ENCODE measurements at places on chromosomes 12 and 14.

DNA sequence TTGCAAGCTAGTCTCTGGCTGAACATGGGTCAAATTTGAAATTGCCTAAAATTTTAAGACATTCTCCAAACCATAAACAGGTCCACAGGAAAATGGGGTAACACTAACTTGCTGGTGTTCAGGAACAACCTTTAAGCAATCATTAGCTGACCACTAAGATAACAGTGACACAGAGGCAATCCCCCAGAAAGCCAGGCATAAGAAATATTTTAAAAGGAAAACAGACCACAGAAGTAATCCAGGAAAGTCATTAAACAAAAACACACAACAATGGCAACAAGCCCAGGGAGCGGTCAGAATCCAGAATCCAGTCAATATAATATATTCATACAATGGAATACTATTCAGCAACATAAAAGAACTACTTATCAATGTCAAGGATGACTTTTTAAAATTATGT is 59.1 kb downstream of the LRP6 start:
- DNase-seq = no peak

- DNase-seq = no peak
Observed at GRCh38 chr14:47223656-47224055, 451.7 kb downstream of the MDGA2 start.

- no peak for DNase-seq
Observed at GRCh38 chr12:44875954-44876543, at the start of gene NELL2. Gene NELL2 (minus strand): TSS chr12:44876315. CDS start chr12:44875869, 446 bp downstream.

DNA sequence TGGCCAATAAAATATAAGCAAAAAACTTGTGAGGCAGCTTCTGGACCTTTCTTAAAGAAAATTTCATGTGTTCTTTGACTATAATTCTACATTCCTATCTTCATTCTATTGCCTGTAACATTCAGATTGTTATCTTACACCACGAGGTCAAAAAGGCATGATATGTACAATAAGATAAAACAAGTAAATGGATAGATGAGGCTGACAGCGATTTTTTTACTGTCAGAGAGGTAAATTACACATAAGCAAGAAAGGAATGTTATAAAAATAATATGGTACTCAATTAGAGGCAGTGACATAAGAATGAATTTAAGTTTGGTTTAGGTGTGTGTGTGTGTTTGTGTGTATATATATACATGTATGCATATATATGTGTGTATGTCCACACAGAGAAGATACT is 660.0 kb downstream of the C12orf50 start:
- no peak for DNase-seq

GRCh38 chr12:121277374-121277759 is 19.1 kb downstream of the CAMKK2 start:
- no peak for DNase-seq

GRCh38 chr12:92649511-92650227 is 53.1 kb upstream of the PLEKHG7 start:
- DNase-seq = peak; percentile 61

DNA sequence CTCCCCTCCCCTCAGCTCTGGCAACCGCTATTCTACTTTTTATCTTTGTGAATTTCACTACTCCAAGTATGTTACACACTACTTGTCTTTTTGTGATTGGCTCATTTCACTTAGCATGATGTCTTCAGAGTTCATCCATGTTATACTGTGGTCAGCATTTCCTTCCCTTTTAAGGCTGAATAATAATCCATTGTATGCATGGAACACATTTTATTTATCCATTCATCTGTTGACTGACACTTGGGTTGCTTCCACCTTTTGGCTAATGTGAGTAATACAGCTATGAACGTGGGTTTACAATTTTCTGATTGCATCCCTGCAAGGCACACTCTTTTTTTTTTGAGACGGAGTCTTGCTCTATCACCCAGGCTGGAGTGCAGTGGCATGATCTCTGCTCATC is 53.0 kb upstream of the FUT8 start:
- no peak for DNase-seq

DNA sequence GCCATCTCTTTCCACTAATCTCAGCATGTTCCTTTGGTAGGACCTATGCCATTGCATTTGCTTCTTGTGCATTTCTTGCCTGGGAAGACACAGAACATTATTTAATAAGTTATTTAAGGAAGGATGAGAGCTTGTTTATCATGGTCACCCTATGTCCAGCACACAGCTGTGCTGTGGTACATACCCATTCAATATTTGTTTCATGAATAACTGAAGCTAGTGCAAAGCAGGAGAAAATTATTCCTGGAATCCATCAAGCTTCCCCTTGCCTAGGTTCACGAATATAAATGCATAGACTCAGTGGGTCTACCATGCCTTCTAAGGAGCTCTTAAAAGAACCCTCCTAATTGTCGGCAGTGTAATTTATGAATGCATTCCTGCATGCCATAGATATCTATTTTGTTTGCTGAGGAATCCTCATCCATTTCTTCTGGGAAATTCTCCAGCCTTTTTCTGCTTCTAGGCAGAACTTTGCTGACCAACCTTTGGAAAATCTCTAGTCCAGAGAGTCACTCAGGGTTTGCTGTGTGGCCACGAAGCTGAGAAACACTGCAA is 599.8 kb upstream of the TMEM132C start:
- no peak for DNase-seq

GRCh38 chr12:123164222-123164621 is 13.3 kb upstream of the PITPNM2 start:
- DNase-seq = no peak

- DNase-seq = no peak
Observed at GRCh38 chr12:89597770-89598169, 71.9 kb upstream of the POC1B start.

All from AML-193 (cell line).